ENCODE measurements at places on chromosomes 7 and 10.

GRCh38 chr10:47255866-47256265 lies 44.1 kb upstream of the GDF10 start:
- no peak for DNase-seq

DNA sequence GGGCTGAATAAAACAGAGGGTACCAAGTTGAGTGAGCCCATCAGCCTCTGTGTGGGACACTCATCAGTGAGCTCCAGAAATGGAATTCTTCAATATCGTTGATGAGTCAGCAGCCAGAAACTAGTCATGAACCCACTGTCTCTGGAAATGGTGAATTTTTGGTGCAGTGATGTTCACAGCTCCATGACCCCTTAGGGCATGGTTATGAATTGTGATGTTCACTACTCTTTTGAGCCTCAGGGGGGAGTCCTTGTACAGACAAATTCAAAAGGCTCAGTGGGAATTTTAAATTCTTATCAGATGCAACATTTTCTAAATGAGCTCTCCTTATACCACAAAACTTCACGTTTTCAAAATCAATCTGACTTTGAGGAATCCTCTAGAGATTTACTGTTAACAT lies 335.7 kb downstream of the PHTF2 start:
- no peak for DNase-seq

GRCh38 chr10:101273330-101273729 lies 44.1 kb upstream of the LBX1 start:
- DNase-seq: no peak

GRCh38 chr7:129914536-129915272 lies 38.1 kb downstream of the UBE2H start:
- no peak for DNase-seq

- DNase-seq: no peak
Measured at GRCh38 chr7:44104860-44105771, 971 bp downstream of the AEBP1 start.

DNA sequence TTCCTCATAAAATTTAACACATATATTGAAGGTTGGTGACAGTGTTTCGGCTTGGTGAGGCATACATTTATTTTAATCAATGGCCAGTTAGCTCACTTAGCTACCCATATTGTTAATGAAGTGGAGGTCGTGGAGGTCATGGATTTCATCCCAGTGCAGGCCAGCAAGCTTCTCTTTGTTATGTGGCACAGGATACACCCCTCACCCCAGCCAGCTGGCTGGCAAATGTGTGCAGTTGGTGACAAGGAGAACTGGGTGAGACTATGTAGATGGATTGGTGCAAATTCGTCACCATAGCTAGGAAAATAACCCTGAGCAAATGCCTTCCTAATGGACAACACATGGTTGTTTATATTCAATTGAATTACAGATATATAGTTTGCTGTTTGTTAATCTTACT lies 50.5 kb upstream of the FOXP2 start:
- no peak for DNase-seq

DNA sequence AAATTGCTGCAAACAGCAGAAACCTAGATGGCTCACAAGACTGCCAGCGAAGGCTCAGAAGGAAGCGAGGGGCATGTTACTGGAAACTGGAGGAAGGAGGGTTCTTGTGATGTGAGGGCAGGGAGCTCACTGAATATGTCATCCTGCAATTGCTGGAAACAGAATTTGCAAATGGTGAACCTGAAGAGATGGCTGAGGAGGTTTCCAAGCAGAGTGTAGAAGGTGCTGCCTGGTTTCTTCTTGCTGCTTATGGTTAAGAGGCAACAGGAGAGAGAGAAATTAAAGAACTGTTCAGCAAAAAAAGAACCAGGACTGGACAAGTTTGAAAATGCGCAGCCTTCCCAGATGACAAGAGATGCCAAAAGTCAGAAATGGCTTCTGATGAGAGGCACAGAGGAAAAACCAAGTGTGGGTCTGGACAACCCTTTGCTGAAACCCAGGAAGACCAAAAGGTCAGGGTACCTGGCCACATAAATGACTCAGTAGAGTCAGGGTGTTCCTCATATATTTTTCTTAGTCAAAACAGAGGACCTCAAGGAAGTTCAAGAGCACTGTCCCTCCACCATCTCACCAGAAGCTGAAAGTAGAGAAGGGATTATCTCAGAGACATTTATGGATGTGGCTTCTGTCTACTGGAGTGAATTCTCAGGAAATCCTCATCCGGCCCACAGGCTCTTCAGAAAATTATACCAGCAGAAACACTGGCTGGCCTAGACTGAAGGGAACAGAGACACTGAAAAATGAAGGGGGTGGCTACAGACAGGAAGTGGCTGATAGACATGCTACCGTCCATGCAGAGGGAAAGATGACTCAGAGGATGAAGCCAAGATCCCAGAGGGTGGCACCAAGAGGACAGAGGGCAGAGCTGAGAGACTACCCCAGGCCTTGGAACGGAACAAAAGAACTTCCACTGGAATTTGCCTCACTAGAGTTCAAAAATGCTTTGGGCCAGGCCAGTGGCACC lies 10.1 kb downstream of the PAPOLB start:
- DNase-seq: no peak

DNA sequence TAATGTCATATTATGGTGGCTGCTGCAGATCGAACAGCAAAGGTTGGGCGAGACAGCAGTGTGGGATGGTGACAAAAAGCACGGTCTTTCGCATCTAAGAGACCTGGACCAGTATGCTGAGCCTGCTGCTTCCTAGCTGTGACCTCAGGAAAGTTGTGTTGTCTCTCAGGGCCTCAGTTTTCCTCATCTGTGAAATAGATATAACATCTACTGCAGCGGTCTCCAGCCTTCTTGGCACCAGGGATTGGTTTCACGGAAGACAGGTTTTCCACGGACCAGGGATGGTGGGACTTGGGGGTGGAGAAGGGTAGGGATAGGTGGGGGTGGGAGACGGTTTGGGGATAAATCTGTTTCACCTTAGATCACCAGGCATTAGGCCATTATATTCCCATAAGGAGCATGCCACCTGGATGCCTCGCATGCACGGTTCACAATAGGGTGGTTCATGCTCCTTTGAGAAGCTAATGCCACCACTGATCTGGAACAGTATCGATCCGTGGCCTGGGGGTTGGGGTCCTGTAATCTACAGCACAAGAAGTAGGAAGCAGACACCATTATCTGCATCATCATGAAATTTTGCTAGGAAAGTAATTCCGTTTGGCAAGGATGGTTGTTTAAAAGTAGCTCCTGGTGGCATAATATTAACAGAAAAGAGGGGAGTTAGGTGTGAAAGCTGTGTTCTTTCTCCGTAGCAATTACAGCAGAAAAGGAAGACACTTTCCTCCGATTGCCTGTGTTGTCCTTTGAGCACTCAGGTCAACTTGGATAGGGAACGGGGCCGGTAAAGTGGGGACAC lies 10.8 kb downstream of the KLF6 start:
- DNase-seq: no peak

DNA sequence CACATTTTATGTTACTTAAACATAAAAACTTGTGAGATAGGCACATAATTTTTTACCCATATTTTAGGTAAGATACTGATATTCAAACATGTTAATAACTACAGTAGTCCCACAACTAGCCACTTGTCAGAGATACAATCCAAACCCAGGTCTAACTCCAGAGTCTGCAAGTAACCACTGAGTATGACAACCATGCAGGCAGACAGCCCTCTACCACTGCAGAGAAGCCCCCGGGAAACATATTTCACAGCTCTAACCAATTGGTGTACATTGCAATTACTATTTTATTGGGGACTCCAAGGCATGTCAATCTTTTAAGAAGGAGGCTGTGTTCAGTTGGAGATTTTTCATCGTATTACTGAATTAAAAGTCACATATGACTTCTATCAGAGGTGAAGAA lies 107.2 kb upstream of the FAM133B start:
- no peak for DNase-seq

GRCh38 chr7:110170841-110171240 lies 920.1 kb upstream of the LRRN3 start:
- DNase-seq: no peak

DNA sequence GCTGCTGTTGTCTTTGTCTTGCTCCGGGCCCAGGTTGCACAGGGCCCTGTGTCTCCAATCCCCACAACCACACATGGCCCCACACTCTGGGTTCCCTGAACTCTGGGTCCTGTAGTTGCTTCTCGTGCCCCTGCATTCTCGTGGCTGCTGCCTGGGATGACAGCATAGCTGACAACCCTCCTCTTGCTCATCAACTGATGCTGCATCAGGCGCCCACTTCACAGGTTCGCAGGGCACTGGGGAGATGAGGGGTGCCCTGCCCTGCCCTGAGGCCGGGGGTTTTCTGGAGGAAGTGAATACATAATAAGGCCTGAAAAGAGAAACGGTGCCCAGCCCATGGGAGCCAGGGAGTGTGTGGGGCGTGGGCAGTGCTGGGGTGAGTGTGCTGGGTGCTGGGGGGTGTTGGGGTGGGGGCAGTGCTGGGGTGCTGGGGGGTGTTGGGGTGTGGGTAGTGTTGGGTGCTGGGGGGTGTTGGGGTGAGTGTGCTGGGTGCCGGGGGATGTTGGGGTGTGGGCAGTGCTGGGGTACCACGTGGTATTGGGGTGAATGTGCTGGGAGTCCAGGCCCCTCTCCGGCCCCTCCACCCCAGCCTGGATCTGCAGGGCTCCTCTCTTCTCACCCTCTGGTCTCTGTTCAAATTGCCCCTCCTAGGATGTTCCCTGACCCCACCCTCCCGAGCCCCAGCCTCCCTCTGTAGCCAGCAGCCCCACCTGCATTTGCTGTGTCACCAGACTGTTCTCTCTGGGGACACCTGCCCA lies 2.0 kb upstream of the MTG1 start:
- no peak for DNase-seq

DNA sequence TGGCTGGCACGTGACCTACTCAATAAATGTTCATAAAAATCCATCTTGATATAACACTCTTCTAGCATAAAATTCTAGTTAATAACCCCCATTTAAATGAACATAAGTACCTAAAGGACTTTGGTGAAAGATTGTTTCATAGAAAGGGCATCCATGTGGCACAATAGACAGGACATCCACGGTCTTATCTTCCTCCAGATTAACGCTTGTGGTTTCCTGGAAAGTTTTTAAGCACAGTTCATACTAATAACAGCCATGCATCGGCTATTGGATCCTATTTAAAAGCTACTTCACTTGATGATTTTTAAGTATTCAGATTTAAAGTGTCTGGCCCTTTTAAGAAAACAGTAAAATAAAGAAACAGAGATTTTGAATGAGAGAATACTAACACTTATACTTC lies 288.3 kb downstream of the AHR start:
- no peak for DNase-seq

GRCh38 chr7:137881607-137882260 lies 35.0 kb upstream of the DGKI start:
- DNase-seq: no peak

Measured in activated naive CD8-positive, alpha-beta T cell treated with anti-CD3 and anti-CD28 coated beads for 36 hours (primary cell).